ENCODE measurements at places on chromosomes 7 and 10. TPM values are rescaled to one million over a fixed set of nuclear protein-coding genes. Genes with fewer than 3 reads are reported as not detected.
A peak's percentile ranks its signal among the peaks of the same experiment; 100 is the strongest.

DNA sequence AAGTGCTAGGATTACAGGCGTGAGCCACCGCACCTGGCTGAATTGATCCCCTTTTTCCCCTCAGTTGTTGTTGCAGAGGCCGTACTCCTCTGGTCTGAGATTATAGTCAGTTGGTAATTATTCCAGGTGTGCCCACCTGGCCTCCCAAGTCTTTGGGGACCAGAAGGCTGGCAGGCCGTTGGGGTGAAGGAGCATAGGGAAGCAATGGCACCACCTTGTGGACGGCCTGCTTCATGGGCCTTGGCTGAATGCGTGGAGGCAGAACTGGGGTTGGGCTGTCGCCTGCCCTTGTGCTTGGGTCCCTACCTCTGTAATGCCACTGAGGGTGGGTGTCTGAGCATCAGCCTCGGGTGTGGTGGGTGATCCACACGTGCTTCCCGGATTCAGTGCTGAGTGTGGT is 125.7 kb downstream of the RGS10 start:
- H3K27me3 ChIP-seq = no peaks in the 10 kb centered on the region
- H3K36me3 ChIP-seq = no peaks in the 10 kb centered on the region
- H3K4me3 ChIP-seq = no peak overlapping the region
- H3K4me1 ChIP-seq = peaks cover 16% of the 10 kb centered on the region

DNA sequence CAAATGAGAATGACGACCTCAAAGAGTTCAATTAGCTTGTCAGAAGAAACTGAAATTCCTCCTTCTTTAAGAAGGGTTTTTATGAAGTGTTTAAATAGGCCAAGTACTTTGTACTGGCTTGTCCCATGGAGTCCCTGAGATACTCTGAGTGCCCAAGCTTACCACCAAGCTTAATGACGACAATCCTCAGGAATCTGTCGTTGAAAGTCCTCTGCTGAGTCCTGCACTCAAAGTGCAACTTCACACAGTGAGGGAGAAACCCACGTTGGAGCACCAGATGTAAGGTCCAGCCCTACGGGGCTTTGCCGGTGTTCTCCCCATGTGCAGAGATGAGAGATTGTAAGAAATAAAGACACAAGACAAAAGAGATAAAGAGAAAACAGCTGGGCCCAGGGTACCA is 42.8 kb upstream of the AKR1C2 start:
- no peaks in the 10 kb centered on the region for H3K27me3 ChIP-seq
- no peak for DNase-seq
- no peak overlapping the region for H3K27ac ChIP-seq
- H3K36me3 ChIP-seq = no peaks in the 10 kb centered on the region
- peaks cover 48% of the 10 kb centered on the region for H3K4me1 ChIP-seq

GRCh38 chr10:51204701-51205100 is 130.4 kb downstream of the PRKG1 start:
- no peak for DNase-seq
- H3K4me3 ChIP-seq = no peak overlapping the region
- no peaks in the 10 kb centered on the region for H3K4me1 ChIP-seq
- H3K36me3 ChIP-seq = no peaks in the 10 kb centered on the region
- H3K27ac ChIP-seq = no peak overlapping the region

DNA sequence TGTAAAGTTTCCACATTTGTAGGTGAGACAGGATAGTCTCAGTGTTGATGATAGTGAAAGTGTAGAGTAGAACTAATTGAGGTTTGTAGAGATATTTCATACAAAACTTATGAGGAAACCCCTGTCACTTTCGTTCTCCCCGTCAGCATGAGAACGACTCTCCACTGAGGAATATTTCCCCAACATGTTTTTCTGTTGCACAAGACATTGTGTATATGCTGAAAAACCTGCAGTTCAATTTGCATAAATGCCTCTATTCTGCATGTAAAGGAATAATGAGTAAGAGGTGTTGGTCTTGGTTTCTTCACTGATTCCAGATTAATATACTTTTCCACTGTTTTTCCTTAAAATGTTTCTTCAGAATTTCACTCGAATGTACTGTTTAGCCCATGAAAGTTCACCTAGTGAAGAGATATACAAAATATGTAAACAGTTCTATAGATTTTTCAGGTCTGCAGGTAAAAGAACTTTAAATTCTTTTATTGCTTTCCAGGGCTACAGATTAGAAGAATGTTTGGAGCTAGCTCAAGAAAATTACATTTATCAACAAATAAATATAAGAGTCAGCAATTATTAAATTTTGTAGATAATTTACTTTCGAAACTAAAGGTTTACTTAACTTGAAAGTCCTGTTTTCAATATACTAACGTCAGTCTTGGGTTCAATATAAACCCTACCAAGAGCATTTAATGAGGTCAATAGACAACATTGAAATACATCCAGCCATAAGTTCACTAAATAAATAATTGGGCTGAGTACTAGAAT is 37.2 kb downstream of the HEPACAM2 start:
- no peak for DNase-seq
- H3K36me3 ChIP-seq = no peaks in the 10 kb centered on the region
- no peaks in the 10 kb centered on the region for H3K27me3 ChIP-seq
- no peaks in the 10 kb centered on the region for H3K4me1 ChIP-seq
- no peak overlapping the region for H3K27ac ChIP-seq
- H3K4me3 ChIP-seq = no peak overlapping the region

DNA sequence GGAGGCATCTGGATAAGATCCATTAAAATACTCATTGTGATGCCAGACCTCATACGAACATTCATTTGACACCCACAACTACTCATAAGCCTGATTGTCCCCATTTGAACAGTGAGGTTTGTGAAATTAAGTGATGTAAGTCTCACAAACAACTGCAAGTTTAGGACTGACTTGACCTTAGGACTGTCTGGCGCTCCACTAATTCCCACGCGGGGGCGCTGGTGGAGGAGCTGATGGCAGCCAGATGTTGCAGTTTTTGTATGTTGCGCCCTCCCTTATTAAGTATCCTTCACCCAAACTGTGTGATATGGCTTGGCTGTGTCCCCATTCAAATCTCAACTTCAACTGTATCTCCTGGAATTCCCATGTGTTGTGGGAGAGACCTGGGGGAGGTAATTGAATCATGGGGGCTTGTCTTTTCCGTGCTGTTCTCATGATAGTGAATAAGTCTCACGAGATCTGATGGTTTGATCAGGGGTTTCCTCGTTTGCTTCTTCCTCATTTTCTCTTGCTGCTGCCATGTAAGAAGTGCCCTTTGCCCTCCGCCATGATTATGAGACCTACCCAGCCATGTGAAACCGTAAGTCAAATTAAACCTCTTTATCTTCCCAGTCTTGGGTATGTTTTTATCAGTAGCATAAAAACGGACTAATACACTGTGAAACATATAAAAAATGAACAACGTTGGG is 20.3 kb upstream of the TIAL1 start:
- peaks cover 52% of the 10 kb centered on the region for H3K4me1 ChIP-seq
- peaks cover 3% of the 10 kb centered on the region for H3K27me3 ChIP-seq
- H3K4me3 ChIP-seq = no peak overlapping the region
- H3K27ac ChIP-seq = no peak overlapping the region

GRCh38 chr10:132476146-132477065 is 61.2 kb upstream of the INPP5A start:
- no peak overlapping the region for H3K27ac ChIP-seq
- peaks cover 8% of the 10 kb centered on the region for H3K27me3 ChIP-seq

- no peak overlapping the region for H3K4me3 ChIP-seq
- H3K4me1 ChIP-seq = no peaks in the 10 kb centered on the region
These were observed 75.1 kb downstream of the EBF3 start for GRCh38 chr10:129888784-129889616.

- peak; percentile 14 for DNase-seq
- H3K36me3 ChIP-seq = no peaks in the 10 kb centered on the region
- H3K4me3 ChIP-seq = peak overlapping the region; percentile 20
- no peak overlapping the region for H3K27ac ChIP-seq
These were observed 39.8 kb upstream of the CDK13 start for GRCh38 chr7:39910108-39910869.

Gene LRRD1
- polyA plus RNA-seq = not detected

Gene CALCR
- polyA plus RNA-seq = not detected

Gene CASTOR2
- polyA plus RNA-seq = 7.5 TPM

Gene ACSM6
- not detected for polyA plus RNA-seq

Gene PPP1R9A
- 11.4 TPM for polyA plus RNA-seq
